ENCODE measurements at places on chromosomes 4 and X. TPM values are rescaled to one million over a fixed set of nuclear protein-coding genes. Genes with fewer than 3 reads are reported as not detected.
A peak's percentile ranks its signal among the peaks of the same experiment; 100 is the strongest.

GRCh38 chrX:135477576-135477975, 42.9 kb upstream of the INTS6L start:
- no peak for DNase-seq

DNA sequence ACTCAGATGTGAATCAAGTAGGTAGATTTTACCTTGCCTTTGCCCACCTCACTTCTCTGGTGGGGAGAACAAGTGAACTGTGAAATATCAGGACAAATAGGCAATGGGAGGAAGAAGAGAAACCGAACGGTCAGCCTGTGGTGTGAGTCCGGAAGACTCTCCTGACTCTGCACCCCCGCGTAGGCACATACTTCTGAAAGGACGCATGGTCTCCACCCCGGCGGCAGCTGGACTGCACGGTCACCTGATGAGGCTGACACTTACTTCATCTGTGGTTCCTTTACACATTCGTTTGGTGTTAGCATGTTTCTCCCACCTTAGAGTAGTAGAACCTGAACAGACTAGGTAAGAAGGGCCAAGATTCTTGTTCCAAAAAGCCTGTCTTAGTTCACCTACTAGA, 58.4 kb downstream of the NELFA start:
- no peak for DNase-seq

DNA sequence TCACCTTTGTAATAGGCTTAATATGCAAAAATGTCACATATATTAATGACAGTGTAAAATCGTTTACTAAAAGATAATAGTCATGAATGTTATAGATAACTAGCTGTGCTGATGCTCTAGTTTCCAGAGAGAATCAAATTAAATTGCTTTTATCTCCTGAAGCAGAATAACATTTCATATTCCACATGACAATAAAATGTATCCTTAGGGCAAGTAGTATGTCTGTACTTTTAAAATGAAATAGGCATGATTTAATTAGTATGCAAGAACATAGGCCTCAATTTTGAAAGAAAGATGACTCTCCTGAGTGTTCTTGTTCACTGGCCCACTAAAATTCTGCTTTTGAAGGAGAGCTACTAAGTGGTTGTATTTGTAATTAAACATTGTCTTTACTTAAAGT, 1027.0 kb downstream of the ARAP2 start:
- DNase-seq, result no peak

DNA sequence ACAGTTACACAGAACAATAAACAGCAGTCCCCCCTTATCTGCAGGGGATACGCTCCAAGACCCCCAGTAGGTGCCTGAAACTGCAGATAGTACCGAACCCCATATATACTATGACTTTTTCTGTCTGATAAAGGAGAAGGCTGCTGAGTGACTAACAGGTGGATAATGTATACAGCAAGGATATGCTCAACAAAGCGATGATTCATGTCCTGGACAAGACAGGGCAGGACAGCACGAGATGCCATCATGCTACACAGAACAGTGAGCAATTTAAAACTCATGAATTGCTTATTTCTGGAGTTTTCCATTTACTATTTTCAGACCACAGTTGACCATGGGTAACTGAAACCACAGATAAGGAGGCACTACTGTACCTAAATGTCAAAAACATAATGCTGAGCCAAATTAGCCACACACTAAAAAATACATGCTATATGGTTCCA, 76.1 kb downstream of the MANBA start:
- DNase-seq, result no peak

- DNase-seq, result no peak
Observed at GRCh38 chr4:160319221-160319867, 1216.5 kb downstream of the RAPGEF2 start.

GRCh38 chr4:82957045-82957444, 53.6 kb downstream of the LIN54 start:
- no peak for DNase-seq

GRCh38 chr4:128654465-128654864, 155.0 kb upstream of the JADE1 start:
- no peak for DNase-seq

- no peak for DNase-seq
Observed at GRCh38 chrX:85851418-85851817, 195.9 kb downstream of the CHM start.

- peak; percentile 58 for DNase-seq
Observed at GRCh38 chr4:168585168-168586091, 88.6 kb downstream of the PALLD start.

- DNase-seq, result no peak
Observed at GRCh38 chr4:94015956-94016355, 187.4 kb downstream of the ATOH1 start.

DNA sequence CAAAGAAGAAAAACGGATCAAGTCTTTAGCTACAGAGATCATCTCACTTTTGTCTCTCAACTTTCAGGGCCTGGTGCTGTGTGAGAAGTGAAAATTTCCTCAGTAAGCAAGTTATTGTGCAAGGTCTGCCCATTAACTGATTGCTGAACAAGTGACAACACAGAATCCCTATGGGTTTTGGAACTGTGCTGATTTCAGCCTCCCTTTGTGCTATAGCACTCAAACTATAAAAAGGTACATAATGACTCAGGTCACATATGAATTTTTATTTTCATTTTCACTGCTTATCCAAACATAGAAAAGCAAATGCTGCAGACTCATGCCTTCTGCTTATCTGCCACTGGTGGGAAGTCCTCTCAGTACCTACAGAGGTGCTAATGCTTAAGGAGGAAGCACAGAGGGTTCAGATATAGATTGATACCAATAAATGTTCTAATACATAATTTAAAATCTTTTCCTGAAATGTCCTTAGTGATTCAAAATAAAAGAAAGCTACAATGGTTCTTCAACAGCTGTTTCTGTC, 576.2 kb upstream of the CT83 start:
- no peak for DNase-seq

- DNase-seq, result no peak
Observed at GRCh38 chr4:143667461-143667860, 33.0 kb downstream of the FREM3 start.

DNA sequence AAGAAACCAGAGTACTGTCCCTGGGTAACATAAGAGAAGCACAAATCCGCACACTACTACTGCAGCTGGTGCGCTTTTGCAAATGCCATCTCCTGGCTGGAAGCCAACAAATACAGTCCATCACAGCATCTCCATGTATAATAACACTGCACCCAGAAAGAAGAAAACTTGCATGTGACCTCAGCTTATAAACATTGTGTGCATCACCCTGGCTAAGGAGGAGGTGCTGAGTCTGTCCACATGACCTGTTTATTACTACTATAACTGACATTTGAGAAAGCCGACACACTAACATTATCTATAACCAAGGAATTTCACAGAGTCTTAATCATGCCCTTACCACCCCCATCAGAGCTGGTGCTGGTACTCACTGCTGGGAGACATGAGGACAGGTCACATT, 516.8 kb downstream of the CFAP47 start:
- DNase-seq, result no peak

DNA sequence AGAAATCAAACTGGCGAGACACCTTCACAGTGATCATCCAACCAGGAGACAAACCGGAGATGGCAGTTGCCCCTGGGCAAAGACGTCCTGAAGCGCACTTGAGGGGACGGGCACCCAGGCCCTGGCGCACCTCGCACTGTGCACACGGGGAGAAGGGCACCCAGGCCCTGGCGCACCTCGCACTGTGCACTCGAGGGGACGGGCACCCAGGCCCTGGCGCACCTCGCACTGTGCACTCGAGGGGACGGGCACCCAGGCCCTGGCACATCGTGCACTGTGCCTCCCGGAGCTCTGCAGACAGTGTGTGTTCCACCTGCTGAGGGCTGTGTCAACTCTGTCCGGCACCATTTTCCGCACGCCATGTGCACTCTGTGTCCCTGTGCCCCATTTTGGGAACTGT, 34.6 kb upstream of the CPLX1 start:
- no peak for DNase-seq

DNA sequence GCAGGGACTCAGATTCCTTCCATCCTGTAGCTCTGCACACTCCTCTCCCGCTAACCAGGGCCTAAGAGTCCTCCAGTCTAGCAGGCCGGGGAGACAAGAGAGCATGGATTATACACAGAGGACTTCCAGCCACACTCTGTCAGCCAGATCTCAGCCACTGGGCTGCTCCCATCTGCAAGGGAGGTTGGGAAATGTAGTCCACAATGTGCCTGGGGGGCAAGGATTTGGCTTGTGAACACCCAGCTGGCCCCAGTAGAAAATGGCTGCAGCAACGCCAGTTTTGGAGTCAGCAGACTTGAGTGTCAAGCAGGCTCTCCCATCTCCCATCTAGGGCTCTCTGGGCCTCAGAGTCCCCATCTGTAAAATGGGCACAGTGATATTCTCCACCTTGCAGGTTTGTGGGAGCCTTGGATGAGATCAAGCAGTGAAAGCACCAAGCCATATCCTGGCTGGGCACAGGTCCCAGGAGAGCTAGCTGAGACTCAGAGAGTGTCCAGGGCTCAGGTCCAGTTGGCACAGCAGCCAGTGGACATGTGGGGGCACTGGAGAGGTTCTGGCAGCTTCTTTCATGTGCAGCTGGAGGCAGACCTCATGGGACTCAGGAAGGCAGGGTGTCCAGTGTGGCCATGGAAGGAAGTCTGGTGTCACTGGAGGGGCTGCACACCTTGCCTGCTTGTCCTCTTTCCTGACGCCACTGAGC, 14.6 kb downstream of the PSAPL1 start:
- DNase-seq, result no peak

DNA sequence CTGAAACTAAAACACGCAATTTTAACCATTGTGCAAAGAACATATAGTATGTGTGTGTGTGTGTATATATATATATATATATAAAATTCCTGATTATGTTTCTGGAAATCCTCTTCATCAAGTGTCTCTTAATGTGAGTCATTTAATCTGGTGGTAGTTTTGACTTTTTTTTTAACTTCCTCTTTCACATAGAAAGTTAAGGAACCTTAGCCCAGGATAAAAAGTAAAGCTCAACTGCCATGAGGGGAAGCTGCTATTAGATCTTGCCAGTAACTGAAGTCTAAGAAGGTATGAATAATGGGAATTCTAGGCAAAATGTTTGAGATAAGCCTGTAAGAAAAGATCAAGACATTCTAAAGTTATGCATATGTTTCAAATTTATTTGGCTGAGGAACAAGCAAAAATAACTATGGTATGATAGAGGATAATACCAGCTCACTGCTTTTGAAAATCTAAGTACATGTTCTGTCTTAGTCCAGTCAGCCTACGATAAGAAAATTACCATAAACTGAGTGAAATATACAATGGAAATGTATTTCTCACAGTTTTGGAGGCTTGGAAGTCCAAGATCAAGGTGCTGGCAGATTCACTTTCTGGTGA, 757.0 kb downstream of the TRAM1L1 start:
- no peak for DNase-seq

Gene BEX1
- 7.3 TPM for total RNA-seq

Gene PGAM4
- total RNA-seq, result not detected

Gene SPP1
- total RNA-seq, result 27.6 TPM

Gene SSX4
- not detected for total RNA-seq

Gene NPY2R
- total RNA-seq, result 1.4 TPM

Gene ABLIM2
- 15.5 TPM for total RNA-seq

Gene REELD1
- 0.31 TPM for total RNA-seq

Gene ASB9
- total RNA-seq, result 2.7 TPM

Gene LDB2
- total RNA-seq, result 19.9 TPM
